ENCODE measurements at places on chromosomes 5 and 9.
A peak's percentile ranks its signal among the peaks of the same experiment; 100 is the strongest.

DNA sequence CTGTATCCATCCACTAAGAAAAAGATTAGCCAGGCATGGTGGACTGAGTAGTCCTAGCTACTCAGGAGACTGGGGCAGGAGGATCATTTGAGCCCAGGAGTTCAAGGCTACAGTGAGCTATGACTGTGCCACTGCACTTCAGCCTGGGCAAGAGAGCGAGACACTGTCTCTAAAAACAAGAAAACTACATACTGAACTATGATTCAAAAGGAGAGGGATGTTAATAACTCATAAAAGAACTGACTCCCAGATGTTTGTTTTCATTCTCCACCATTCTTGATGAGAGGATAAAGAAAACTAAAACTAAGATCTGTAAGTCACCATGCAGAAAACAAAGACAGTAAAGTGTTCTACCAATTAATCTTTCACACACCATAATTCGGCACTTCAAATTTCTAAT, 53.5 kb downstream of the AUH start:
- no peak for DNase-seq

GRCh38 chr5:143716881-143717280, 95.1 kb upstream of the HMHB1 start:
- no peak for DNase-seq

DNA sequence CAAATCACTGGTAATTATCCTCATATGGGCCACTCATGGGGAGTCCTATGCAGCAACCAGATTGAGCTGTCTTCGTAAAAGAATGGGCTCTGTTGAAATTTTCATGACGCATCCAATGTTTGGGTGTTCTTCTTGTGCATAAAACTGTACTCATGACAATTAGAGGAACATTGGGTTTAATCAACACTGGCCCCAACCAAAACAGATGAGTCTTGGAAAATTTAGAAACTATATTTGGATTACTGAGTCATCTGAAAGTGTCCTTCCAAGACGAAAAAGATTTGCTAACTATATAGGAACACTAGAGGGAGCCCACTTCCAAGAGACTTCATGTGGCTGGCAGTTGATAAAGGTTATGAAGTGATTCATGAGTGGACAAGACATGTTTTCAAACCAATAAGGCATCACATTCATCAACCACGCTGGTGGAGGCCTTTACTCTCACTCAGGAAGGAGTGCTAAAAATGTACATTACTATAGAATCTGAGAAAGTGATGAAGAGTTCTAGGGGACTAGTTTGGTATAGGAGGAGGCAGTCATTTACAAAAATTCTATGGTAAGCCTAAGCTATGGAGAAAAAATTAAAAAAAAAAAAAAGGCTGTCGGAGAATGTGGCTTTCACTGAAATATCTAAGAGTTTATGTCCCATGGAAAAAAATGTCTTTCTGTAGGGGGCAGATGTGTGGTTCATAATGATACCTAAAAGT, 313.5 kb downstream of the PRDM9 start:
- DNase-seq: peak; percentile 6

GRCh38 chr9:73174330-73174980, 22.8 kb downstream of the ANXA1 start:
- DNase-seq: no peak

DNA sequence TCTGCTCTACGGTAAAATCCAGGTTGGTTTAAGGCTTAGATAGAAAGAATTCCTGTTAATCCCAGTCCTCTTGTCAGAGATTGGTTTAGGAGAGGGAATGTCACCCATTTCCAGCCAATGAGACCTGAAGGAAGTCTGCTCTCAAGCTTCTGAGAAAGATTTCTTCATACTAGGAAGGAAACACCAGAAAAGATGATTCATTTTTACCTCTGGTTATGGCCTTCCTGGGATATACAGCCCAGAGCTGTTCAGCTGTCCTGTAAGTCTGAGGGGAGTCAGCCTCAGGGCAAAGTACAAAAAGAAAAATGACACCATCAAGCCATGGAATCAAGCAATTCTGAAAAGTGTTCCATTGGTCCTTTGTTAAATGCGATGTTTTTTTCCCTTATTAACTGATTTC, 18.6 kb upstream of the CFAP95 start:
- DNase-seq: peak; percentile 7

GRCh38 chr5:151461312-151461711, 13.9 kb downstream of the SLC36A1 start:
- no peak for DNase-seq

- no peak for DNase-seq
Observed at GRCh38 chr9:136921307-136921706, 23.2 kb downstream of the FBXW5 start.

GRCh38 chr5:163917747-163918146, 412.3 kb downstream of the MAT2B start:
- DNase-seq: no peak

- no peak for DNase-seq
Observed at GRCh38 chr5:93034621-93035590, 546.1 kb downstream of the NR2F1-AS1 start.

DNA sequence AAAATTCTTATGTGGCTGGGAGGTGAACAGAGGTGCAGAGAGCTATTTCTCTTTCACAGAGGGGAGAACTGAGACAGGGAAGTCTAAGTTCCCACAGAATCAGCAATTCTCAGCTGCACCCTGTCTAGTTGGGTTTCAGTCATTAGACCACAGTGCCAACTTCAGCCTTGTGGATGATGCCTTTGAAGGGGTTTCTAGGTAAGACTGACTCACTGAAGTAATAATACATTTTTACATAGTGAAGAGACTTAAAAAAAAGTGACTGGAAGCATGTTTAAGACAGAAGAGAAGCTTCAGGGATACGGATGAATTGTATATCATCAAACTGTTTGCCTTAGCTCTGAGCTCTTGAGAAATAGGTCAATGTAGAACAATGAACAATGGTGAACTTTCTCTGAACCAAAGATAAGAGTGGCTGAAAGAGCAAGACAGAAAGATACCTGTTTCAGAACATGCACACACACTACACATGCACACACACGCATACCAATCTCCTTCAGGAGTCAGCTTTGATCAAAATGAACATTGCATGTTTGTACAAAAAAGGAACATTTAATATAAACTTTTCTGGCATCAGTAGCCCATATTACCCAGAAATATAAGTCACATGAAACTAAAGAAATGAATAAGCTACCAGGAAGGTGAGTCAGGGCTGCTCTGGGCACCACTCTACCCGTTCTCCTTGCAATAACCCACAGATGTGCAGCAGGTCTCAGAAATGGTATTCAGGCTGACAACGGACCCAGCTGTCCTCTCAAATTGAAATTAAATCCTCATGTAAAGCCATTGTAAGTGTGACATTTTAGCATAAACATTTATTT, 12.6 kb upstream of the FYB1 start:
- no peak for DNase-seq

DNA sequence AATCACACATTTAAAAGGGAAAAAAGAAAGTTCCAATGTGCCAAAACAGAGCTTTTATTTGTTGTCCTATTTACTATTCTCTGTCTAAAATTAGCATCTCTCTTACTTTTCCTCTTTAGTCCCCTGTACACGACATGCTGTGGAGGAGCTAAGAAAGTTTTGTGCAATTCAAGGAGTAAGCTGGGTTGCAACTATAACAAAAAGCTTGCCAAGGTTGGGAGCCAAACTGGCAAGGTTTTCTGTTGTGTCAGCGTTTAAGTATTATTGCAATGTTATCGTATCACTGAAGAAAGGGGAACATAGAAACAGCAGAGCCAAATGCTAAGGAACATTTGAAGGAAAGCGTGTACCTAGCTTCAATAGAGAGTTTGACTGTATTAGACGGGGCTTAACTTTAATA, 680.8 kb downstream of the CETN3 start:
- no peak for DNase-seq

- no peak for DNase-seq
Observed at GRCh38 chr9:136411378-136411777, 920 bp downstream of the PMPCA start.

DNA sequence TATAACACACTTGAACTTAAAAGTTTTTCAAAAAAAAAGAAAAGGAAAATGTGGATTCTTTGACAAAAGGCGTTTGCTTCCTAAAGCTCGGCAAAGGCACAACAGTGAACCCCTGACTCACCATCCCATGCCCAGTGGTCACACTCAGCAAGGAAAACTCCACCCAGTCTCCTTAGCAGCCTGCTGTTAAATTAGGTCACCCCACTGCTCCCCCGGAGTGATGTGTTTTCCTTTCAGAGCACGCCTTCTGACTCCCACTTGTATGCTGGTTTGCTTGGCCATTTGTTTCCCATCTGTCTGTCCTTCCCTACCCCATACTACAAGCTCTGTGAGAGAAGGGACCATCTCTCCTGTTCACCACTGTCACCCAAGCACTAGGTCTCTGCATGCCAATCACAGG, 23.8 kb downstream of the RETREG1 start:
- DNase-seq: no peak

- DNase-seq: no peak
Observed at GRCh38 chr5:7902666-7903625, 34.0 kb downstream of the MTRR start.

GRCh38 chr5:5103245-5103644, 36.9 kb upstream of the ADAMTS16 start:
- no peak for DNase-seq

- DNase-seq: no peak
Observed at GRCh38 chr9:14705079-14705478, 11.8 kb upstream of the ZDHHC21 start.

All from AML-193 (cell line).